ENCODE measurements at places on chromosomes 16 and 17.
A peak's percentile ranks its signal among the peaks of the same experiment; 100 is the strongest.

DNA sequence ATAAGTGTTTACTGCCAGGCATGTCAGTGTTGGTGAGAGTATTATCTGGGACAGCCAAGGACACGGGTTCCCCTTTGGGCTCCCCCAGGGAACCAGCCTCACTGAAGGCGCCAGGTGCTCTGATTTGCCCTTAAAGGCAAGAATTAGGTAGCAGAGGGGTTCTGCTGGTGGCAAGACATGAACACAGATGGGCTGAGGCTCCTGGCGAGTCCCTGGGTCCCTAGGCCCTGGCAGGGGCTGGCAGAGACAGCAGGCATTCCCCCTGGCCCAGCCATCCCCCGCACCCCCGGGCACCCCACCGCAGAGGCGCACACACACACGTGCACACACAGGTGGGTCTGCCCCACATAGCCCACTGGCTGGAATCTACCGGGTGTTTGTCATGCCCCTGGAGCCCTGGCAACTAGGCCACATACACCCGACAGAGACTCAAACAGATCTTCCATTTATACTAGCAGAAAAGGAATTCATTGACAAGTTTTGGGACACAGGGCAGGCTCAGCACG is 153.3 kb downstream of the C16orf78 start:
- no peak for DNase-seq

DNA sequence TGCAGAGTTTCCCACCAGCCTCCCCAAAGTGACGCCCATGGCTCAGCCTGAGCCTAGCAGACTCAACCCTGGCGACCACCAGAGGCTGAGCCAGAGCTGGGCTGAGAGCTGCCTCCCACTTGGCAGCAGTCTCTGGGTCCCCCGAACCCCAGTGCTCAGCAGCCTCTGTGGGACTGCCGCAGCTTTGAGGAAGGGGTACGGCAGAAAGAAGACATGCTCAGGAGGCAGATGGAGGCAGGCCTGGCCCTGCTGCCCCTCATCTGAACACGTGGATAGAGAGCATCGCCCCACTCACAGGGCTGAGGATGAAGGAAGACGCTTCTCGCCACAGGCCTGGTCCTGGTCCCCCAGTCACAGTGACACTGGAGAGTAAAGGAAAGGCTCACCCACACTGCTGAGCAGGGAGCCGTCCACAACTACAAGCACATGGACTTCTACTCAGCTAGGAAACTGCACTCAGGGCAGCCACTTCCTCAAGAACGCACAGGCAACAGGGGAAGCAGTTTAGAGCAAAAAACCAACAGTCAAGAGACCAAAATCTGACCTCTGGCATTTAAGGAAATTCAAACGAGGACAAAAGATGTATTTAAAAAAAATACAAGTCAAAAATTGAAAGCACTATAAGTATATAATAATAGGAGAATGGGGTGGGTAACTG is 45.2 kb upstream of the GSG1L start:
- DNase-seq: no peak

DNA sequence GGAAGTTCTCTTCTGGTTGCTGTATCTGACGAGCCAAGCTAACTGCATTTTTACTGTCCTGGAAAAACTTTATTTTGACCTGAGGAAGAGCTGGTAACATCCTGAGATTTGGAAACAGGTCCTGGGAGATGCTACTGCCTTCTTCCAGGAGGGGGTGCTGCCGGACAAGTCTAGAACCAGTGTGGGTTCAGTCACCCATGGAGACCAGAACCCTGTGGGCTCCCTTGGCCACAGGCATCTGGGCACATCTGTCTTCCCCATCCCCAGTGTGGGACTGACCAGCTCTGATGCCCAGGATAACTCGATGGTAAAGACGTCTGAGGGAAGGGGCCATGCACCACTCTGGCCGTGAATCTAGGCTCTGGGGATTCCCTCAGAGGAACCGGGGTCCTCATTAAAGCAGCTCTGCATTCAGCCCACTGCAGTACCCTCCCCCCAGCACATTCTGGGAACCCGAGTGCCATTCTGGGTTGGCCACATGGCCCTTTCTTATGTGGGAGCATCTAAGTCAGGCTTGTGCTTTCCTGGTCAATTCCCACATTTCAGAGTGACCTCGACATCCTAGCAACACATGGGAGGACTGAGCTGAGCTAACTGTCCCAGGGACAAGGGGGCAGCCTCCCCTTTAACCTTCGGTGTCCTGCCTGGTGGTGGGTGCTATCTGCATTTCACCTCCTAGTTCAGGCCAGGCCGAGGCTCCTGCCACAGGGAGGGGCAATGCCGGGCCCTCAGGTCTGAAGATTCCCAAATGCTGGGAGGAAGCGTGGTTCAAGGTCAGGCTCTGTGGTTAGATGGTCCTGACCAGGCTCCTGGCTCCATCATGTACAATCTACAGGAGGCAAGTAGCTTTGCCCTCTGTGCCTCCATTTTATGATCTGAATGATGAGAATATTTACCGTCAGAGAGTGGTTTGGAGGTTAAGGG is 6.4 kb downstream of the C16orf86 start:
- DNase-seq: no peak

- no peak for DNase-seq
Measured at GRCh38 chr17:77535892-77536291, 395.1 kb downstream of the SEC14L1 start.

GRCh38 chr16:1152651-1153259 is at the start of gene CACNA1H:
Gene CACNA1H (plus strand): TSS chr16:1153106. CDS start chr16:1153738, 632 bp downstream.
- peak; percentile 32 for DNase-seq
